ENCODE measurements at places on chromosomes 4 and X.

GRCh38 chr4:100949350-100949935, 397.9 kb downstream of the PPP3CA start:
- no peak for DNase-seq

GRCh38 chr4:20773144-20773997, 73.1 kb downstream of the PACRGL start:
- DNase-seq, result no peak

- no peak for DNase-seq
Measured at GRCh38 chr4:94237271-94237670, 29.6 kb downstream of the SMARCAD1 start.

- no peak for DNase-seq
Measured at GRCh38 chrX:72107841-72108595, 23.7 kb downstream of the RTL5 start.

- DNase-seq, result no peak
Measured at GRCh38 chr4:106650701-106651100, 282.1 kb upstream of the GIMD1 start.

DNA sequence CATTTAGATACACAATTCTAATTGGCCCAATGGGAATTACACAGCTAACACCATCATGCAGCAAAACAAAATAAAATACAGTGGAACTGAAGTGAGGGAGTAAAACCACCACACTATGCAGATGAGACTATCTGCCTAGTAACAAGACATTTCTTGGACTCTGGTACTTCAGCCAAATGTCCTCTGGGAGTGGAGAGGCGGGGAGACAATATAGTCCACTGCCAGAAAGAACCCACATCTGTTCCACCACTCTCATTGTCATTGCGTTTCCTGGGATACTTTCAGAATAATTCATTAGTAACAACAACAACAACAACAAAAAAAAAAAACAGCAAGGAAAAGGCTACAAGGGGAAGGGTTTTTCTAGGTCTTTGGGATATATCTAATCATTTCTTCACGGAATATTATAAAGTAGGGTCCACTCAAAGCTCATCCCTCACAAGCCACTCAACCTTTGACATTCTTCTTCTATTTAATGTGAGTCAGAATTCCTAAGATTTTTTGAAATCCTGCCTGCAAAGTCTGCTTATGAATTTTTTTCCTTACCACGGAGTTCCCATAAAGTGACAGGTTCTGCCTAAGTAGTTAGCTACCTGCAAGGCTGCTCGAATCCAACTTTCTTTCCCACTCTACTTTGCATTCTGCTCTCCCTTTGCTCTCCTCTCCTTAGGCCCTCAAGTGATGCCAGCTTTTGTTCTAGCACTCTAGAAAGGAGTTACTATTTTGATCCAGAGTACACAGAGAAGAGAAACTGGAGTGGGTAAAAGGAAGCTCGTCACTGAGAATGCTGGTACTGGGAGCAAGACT, 254.6 kb downstream of the CHIC1 start:
- DNase-seq, result no peak

DNA sequence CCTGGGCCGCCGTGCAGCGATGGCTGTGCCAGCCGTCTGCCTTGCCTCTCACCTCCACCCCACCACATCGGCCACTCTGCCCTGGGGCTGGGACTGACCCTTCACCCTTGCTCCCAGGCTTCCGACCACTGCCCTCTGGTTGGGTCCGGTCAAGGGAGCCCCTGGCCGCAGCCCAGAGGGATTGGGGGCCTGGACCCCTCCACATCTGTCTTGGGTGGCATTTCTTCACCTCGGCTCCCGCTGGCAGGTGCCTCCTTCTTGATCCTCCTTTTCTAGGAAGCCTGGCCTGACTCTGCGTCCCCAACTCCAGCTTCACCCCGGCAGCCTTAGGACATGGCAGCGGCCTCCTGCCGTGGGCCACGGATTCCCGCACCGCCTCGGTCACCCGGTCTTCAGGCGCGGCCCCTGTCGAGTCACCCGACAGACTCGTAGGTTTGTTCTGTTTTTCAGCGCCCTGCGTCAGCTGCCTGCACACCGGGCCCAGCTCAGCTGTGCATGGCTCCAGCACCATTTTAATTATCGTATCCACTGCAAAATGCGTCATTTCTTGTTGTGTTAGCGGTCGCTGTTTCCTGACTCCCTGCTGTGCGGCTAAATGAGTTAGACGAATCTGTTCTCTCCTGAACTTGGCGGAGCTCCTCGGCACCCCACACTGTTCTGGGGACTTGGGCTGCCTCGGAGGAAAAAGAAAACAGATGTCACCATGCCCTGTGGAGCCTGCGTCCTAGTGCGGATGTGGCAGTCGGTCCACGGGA, 124.0 kb downstream of the FAM53A start:
- no peak for DNase-seq

- no peak for DNase-seq
Measured at GRCh38 chr4:43782391-43782790, 666.2 kb downstream of the KCTD8 start.

DNA sequence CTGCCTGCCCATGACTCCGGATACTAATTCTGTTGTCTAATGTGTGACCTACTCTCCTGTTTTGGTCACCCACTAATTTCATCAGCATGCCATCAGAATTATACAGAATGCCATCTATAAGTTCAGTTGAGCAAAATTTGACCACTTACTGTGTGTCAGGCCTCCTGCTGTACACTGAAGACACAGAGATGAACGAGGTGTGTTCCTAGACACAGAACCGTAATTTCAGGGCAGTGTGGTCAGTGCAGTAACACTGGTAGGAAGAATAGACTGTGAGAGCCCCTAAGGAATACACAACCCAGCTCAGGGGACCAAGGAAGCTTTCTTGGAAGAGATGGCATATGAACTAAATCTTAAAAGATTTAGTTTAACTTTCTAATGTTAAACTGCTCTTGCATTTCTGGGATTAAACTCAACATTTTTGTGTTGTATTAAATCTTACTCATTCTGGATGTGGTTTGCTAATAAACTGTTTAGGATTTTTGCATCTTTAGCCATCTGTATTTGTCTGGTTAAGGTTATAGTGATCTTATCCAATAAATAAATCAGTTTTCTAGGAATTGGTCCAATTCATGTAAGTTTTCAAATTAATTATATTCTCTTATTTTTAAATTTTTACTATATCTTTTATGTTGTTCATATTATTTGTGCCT, 34.3 kb downstream of the KANTR start:
- no peak for DNase-seq

- no peak for DNase-seq
Measured at GRCh38 chrX:45807572-45808425, 607.1 kb upstream of the DIPK2B start.

GRCh38 chrX:130654409-130654950, 248.5 kb downstream of the ENOX2 start:
- no peak for DNase-seq

DNA sequence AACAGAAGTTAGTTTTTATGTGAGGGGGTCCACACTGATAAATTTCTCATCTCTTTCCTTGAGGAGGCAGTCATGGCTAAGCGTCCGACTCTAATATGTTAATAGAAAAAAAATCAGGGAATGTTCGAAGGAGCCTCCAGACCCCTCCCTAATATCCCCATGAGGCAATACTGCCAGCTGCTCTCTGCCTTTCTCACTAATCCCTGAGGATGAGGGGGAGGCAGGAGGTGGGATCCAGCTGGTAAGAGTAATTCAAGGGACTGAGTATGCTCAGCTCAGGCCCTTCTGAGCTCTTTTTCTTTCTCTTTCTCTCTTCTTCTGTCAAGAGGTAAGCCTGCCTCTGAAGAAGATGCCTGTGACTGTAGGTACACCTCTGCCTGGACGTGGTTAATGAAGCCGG, 51.7 kb downstream of the PIR start:
- no peak for DNase-seq

GRCh38 chr4:181523973-181524372, 719.2 kb upstream of the TENM3 start:
- DNase-seq, result no peak

DNA sequence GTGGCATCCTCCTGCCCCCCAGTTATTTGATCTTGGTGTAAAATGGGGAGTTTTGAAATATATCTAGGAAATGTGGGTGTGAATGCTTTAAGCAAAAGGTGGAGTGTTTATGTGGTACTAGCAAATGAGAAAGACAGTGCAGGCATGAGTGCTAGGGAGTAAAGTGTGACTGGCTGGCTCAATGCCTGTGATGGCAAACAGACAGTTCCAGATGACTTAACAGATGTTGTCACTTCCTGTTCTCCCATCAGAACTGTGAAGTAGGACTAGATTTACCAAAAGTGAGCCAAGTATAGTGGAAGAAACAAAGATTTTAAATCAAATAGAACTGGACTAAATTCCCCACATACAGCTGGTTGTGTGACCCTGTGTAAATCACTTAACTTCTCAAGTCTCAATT, 8.4 kb upstream of the AMOT start:
- no peak for DNase-seq

- no peak for DNase-seq
Measured at GRCh38 chr4:176508780-176509331, 189.1 kb downstream of the SPCS3 start.

GRCh38 chr4:80918004-80918403, 112.5 kb upstream of the BMP3 start:
- DNase-seq, result no peak

DNA sequence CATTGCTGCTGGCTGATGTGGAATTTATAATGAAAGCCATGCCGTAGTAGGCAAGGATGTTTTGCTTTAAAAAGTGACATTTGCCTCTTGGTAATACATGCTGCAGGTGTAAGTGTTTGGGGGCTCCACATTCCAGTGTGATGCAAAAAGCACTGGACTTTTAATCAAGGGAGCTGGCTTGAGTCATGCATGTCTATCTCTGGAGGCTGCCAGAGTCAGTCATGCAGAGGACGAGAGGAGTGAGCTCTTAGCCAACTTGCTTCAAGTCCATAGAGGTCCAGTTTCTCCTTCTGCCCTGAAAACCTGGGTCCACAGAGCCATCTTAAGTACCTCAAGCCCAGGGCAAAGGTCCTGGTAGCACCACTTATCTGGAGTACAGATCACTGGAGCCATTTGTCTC, 11.6 kb upstream of the CXCL13 start:
- DNase-seq, result no peak

GRCh38 chrX:2592279-2592678, 91.5 kb upstream of the DHRSX start:
- no peak for DNase-seq

DNA sequence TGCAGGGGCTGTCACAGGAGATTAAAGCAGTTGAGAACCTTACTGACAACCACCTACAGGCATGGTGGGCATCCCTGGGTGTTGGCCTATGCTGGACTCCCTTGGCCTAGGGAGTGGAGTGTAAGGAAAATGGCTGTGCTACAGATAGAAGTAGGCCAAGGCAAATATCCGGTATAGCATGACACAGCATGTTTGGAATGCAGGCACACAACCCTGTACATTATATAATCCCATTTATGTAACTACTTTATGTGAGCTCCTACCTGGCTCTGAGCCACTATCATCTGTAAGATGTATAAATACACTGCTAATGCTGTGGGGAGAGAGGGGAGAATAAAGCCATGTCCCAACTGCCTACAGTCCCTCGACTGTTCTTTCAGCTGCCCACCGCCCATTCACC, 38.7 kb upstream of the KCTD8 start:
- no peak for DNase-seq

- no peak for DNase-seq
Measured at GRCh38 chr4:134024251-134024650, 177.3 kb downstream of the PABPC4L start.

GRCh38 chrX:12825801-12826200, 34.6 kb downstream of the PRPS2 start:
- DNase-seq, result no peak

- no peak for DNase-seq
Measured at GRCh38 chr4:158721680-158722079, 1.5 kb downstream of the PPID start.

DNA sequence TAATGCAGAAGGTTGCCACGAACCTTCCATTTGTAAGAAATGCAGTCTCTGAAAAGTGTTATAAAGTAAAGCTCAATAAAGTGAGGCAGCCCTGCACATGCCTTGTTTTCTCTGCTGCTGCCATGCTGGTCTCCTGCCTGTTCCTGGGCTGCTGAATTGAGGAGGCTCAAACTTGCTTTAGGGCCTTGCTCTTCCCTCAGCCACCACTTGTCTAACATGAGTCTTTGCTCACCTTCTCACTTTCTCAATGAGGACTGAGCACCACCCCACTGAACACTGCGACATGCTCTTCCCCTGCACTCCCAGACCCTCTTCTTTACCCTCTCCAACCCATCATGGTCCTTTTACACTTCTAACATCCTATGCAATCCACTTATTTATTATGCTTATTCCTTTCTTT, 25.2 kb upstream of the MFAP3L start:
- DNase-seq, result no peak

- DNase-seq, result no peak
Measured at GRCh38 chr4:101201421-101201820, 145.9 kb downstream of the PPP3CA start.

- DNase-seq, result no peak
Measured at GRCh38 chrX:18455384-18455783, 30.0 kb downstream of the CDKL5 start.

- no peak for DNase-seq
Measured at GRCh38 chrX:155857561-155857960, 23.6 kb upstream of the VAMP7 start.

DNA sequence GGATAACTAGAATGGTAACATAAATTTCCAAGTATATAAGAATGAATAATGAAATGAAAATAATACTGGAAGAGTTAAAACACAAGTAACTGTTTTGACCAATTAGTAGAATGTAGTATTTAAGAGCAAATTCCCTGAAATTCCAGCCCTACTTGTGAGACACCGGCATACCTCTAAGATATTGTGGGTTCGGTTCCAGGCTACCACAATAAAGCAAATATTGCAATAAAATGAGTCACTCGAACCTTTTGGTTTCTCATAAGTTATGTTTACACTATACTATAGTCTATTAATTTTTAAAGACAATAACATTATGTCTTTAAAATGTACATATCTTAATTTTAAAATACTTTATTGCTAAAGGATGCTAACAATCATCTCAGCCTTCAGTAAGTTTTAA, 15.2 kb upstream of the IQCM start:
- no peak for DNase-seq

- no peak for DNase-seq
Measured at GRCh38 chrX:147565237-147565636, 346.5 kb upstream of the FMR1 start.

DNA sequence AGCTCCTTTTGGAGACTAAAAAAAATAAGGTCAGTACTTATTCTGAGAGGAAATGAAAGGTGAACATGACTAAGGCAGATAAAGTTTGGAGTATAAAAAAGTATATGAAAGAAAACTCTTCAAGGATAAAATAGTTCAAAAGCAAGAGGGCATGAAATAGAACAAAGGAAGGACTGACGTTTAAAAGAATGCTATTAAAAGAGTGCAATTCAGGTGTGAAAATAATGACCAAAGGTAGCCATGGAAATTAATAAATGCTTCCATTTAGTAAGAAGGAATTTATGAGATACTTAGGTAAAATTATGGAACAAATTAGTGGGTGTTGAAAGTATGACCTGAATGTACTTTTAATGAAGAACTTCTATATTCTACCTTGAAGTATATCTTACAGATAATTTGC, 128.2 kb upstream of the WDFY3 start:
- no peak for DNase-seq

DNA sequence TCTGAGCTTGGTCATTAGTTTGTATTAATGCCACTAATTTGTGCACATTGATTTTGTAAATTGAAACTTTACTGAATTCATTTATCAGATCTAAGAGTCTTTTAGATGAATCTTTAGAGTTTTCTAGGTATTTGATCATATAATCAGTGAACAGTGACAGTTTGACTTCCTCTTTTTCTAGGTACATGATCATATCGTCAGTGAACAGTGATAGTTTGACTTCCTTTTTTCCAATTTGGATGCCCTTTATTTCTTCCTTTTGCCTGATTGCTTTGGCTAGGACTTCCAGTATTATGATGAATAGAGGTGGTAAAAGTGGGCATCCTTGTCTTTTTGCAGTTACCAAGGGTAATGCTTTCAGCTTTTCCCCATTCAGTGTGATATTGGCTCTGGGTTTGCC, 421.4 kb upstream of the CPXCR1 start:
- DNase-seq, result no peak

Data from stimulated activated CD8-positive, alpha-beta memory T cell treated with anti-CD3 and anti-CD28 coated beads, Interleukin-15, amount 100 ng/mL, for 48 hours (primary cell).